Caco-2 (cell line): ENCODE measurements at places on chromosomes 7 and 10. TPM values are rescaled to one million over a fixed set of nuclear protein-coding genes. Genes with fewer than 3 reads are reported as not detected.

The CSGALNACT2 gene
- 5.0 and 6.4 TPM in 2 replicates for total RNA-seq

GRCh38 chr7:42319631-42320030, 82.6 kb upstream of the GLI3 start:
- no peaks in the 10 kb centered on the region for H3K4me1 ChIP-seq
- no peaks in the 10 kb centered on the region for H3K27me3 ChIP-seq
- no peak for DNase-seq
- H3K36me3 ChIP-seq: no peaks in the 10 kb centered on the region
- H3K4me3 ChIP-seq: no peak overlapping the region
- no peak overlapping the region for H3K27ac ChIP-seq

The AMPH gene
- total RNA-seq: not detected in 2 replicates

The CPN1 gene
- 24.3 and 24.9 TPM in 2 replicates for total RNA-seq

The CUBN gene
- 4.6 and 4.8 TPM in 2 replicates for total RNA-seq

DNA sequence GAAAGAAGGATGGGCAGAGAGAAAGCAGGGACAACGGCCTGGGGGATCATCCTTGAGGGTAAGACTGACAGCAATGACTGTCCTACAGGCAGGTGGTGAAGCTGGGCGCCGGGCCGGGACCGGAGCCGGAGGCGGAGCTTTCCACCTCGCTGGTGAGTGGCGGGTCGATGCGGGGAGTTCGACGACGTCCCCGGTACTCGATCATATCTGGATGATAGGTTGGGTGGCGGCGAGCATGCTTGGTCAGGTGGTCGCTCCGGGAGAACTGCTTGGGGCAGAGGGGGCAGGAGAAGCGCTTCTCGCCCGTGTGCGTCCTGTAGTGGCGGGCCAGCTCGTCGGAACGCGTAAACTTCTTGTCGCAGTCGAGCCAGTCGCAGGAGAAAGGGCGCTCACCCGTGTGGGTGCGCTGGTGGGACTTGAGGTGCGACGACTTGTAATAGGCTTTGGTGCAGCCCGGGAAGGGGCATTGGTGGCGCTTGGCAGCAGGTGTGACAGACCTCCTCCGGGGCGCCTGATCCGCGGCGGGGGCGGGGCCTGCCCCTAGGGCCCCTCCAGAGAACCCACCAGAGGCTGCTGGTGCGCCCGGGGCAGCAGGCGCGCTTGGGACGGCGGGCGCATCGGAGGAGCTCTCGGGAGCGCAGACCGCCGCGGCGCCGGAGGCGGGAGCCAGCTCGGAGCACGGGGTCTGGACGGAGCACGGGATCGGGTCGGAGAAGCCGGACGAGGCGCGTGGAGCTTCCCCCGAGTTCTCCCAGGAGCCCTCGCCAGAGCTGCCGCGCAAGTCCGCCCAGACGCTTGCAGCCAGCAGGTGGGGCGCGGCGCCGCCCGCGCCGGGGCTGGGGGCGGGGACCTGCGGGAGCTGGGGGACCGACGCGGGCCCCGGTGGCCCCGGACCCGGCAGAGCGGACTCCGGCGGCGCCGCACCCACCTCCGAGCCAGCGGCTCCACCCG, 752 bp downstream of the KLF14 start:
- no peak overlapping the region for H3K27ac ChIP-seq
- peaks cover 5% of the 10 kb centered on the region; the same call in 1 of the 2 replicates for H3K4me1 ChIP-seq
- 0 out of 2 replicates have a peak, but pooled peaks cover 2% of the 10 kb centered on the region for H3K27me3 ChIP-seq

DNA sequence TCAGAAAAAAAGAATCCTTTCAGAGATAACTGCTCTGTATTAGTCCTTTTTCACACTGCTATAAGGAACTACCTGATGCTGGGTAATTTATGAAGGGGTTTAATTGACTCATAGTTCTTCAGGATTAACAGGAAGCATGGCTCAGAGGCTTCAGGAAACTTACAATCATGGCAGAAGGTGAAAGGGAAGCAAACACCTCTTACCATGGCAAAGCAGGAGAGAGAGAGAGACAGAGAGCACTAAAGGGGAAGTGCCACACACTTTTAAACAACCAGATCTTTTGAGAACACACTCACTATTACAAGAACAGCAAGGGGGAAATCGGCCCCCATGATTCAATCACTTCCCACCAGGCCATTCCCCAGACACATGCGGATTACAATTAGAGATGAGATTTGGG, 114.2 kb downstream of the TES start:
- H3K27ac ChIP-seq: peak overlapping the region; percentile 8
- DNase-seq: no peak
- no peaks in the 10 kb centered on the region for H3K4me1 ChIP-seq
- no peak overlapping the region for H3K4me3 ChIP-seq
